Stimulated activated CD8-positive, alpha-beta memory T cell treated with anti-CD3 and anti-CD28 coated beads, Interleukin-7, amount 100 ng/mL, for 24 hours (primary cell): ENCODE measurements at places on chromosomes 16 and 17.
A peak's percentile ranks its signal among the peaks of the same experiment; 100 is the strongest.

DNA sequence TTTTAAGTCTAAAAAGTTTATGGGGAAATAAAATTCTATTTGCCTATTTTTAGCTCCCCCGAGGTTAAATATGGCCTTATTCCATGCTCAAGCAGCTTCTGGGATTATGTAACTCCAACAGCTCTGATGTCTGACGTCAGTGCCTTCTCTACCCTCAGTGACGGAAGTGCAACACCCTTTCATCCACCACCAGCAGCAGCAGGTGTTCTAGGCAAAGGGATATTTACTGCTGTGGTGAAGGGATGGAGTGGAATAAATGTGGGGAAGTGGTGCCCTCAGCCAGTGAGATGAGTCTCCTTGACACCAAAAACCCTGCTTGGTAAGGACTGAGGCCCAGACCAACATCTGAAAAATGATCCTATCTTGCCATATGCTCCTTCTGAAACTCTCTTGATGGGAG is 247.4 kb downstream of the SHISA9 start:
- no peak for DNase-seq

DNA sequence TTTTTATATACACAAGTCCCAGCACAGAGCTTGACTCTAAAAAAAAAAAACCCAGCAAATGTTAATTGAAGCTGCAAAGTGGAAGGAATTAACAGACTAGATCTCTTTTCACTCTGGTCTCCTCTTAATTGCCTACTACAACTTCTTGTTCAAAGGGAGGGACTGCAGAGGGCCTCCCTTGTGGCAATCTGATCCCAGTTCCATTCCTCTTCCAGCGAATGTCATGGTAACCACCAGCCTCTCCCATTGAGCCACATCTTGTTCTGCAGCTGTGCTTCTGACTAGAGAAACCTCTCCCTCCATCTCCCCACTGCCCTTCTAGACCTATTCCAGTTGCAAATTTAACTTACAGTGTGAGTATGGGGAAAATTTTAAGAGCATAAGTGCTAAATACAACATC is 5.9 kb downstream of the SUPT6H start:
- DNase-seq, result no peak

DNA sequence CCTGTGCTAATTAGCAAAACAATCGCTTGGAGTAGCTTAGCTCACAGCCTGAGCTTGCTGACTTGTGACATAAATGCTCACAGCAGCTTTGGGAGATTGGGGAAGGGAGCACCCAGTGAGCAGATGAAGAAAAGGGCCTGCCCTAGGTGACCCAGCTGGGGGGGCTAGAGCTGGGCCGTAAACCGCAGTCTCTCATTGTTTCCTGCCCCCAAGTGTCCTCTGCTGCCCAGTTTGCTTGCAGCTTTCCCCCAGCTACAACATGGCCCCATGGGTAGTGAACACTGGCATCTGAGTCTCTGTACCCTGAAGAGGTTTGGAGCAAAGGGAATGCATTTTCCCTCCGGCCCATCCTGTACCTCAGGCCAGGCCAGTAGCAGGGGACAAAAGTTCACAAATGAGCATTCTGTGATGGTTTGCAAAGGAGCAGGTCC is 349.4 kb downstream of the SLC39A11 start:
- no peak for DNase-seq

DNA sequence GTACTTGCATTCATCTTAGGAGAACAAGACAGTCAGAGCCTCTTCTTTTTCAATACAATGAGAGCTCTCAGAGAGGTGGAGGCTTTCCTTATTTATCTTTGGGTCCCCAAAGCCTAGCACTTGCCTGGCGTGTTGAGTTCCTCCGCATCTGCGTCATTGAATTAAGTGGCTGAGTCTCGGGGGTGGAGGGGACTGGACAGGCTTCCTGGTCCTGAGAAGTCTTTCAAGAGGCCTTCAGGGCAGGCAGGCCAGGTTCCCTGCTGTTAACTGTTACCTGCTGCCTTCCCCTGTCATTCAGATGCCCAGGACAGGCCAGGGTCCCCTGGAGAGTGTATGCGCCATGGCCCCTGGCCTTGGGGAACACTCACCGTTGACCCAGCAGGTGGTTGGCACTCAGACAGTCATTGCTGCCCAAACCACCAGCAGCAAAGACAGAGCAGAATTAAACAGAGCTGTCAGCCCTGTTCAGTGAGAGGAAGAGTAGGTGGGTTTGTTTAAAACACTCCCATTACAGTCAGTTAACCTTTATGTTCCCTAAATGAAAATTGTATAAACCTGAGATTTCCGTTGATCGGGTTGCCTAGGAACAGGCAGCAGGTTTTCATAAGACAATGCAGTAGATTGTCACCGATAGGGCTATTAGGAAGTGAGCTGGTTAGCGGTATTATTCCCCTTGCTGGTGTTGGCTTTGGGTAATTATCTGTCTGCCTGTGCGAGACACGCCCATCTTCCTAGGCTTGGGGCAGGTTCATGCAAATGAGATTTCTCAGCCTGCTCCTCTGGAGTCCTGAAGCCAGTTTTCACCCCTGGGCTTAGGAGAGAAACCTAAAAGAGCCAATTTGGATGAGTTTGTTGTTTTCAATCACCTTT is 132.7 kb downstream of the CCDC182 start:
- no peak for DNase-seq

GRCh38 chr17:2631211-2631610 is 37.8 kb downstream of the PAFAH1B1 start:
- DNase-seq, result no peak

DNA sequence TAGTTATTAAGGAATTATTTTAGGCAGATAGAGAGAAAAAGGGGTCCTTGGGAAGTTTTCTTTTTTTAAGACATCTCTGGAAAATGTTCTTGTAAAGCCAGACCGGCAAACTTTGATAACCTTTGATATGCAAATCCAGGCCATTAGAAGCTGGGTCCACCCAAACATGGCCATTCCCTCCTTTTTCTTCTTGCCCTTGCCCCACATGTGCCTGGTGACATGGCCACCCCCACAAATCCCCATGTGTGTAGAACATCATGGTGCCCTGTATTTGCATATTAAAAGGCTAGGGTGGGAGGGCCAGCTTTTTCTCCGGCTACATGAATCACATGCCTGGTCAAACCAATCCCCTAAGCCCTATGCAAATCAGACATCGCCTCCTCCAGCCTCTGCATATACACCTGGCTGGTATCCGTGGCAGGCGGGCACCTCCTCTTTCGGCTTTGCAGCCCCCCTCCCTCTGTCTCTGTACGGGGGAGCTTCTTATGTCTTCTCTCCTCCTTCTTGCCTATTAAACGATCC is 43.9 kb upstream of the LYRM9 start:
- DNase-seq, result no peak

GRCh38 chr17:73591296-73592078 is 52.8 kb downstream of the SDK2 start:
- DNase-seq, result no peak

- no peak for DNase-seq
Measured at GRCh38 chr16:26195225-26195624, 503.5 kb downstream of the HS3ST4 start.

- no peak for DNase-seq
Measured at GRCh38 chr17:4261452-4261851, 2.3 kb downstream of the ANKFY1 start.

- no peak for DNase-seq
Measured at GRCh38 chr17:27009087-27009486, 284.8 kb upstream of the WSB1 start.

DNA sequence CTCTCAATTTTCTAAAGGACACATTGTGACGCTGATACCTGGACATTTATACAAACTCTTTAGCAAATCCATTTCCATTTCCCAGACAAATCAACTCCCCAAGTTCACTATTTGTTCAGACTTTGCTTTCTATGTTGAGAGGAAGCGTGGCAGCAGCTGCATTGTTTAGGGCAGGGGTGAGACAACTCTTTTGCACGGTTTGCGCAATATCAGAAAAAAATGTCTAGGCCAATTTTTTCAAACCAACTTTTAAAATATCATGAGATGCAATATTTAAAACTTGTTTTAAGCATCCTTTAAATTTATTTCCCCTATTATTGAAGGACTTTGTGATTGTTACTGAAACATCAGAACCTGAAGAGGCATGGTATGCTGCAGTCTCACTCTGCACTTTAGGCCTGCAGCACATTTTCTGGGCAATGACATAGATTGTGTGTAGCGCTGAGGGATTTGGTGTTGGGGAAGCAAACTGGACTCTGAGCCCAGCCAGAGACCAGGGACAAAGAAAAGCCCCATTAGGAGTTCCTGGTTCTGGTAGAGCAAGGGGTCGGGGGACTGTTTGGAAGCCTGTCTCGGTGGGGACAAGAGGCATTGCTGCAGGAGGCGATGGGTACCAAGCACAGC is 6.4 kb upstream of the CCDC182 start:
- no peak for DNase-seq

DNA sequence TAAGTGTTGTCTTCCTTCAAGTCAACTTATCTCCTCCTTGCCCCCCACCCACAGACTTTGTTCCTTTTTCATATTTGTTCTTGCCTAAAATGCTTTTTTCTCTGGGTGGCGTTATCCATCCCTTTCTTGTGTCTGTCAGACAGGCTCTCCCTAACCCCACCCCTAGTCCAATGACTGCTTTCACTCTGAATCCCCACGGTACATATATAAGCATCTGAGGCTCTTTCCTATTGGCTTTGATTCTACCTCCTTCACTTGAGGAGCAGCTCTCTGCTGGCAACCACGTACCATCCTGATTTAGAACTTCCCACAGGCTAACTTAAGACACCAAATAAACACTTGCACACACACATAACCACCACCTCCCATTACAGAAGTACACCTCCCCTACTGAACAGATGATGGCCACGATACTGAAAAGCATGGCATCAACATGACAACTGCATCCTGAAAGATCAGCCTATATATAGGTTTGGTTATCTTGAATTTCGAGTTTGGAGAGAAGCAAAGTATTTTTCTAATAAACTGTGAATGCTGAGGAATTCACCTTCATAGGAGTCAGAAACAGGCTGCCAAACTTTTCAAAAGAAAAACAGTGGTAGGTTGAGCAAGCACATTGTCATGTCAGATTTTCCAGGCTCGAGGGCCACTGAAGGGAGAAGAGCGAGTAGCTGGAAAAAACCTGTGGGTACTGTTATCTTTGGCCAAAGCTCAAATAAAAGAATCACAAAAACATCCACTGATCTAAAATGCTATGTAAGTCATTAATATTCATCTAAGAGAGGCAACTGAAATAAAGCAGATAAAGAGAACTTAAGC is 24.3 kb downstream of the STAT3 start:
- DNase-seq, result no peak

GRCh38 chr17:28279411-28279810 is 39.6 kb upstream of the TMEM97 start:
- DNase-seq, result no peak

GRCh38 chr17:82602986-82603710 is 45.1 kb downstream of the WDR45B start:
- no peak for DNase-seq

- DNase-seq, result no peak
Measured at GRCh38 chr16:12482455-12483220, 321.0 kb downstream of the CPPED1 start.

DNA sequence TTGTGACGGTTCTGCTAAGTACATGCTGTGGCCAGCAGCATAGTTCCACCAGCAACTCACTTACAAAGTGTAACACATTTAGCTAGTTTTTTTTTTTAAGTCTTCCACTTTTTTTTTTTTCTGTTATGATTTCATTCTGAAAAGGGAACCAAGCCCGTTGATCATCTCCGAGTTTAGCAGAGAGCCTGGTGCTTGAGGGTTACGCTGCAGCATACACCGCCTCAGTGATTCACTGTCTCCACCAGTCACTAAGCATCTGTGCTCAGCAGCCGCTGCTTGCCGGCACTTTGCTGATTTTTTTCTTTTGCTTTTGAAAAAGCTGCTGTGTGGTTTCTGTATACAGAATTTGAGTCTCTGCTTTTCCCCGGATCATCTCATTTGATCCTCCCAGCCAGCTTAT is 194.5 kb upstream of the CDH13 start:
- DNase-seq, result no peak

DNA sequence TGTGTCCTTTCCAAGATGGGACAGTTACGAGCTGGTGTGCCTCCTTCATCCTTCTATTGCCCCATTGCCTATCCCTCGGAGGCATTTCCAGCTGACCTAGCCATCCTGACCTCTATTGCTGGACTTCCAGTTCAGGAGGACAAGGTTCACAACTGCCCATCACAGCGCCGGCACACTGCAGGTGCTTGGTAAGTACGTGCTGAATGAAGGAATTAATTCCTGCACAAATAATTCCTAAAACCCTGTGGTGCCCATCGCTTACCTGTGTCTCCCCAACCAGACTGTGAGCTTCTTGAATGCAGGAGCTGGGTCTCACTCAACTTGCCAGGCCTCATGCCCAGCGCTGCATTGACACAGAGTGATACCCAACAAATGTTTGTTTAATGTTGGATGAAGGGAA is 13.0 kb downstream of the ALOX15B start:
- no peak for DNase-seq

GRCh38 chr17:8846768-8847211 is 20.7 kb downstream of the PIK3R6 start:
- DNase-seq, result no peak

DNA sequence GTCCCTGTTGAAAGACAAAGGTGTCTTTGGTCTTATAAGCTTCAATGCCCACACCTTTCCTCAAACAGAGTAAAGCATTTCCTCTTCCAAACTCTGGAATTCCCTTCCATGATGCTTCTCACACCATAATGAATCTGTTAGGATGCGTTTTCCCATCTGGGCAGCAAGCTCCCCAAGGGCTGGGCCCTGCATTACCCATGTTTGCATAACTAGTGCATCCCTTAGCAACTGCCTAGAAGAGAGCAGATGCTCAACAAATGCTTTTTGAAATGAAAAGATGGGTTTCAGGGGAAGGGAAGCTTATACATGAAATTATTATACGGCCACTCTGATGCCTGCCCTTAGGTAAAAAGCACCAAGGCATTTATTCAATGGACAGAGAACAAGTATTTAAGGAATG is 124.5 kb upstream of the CCL2 start:
- DNase-seq, result no peak

DNA sequence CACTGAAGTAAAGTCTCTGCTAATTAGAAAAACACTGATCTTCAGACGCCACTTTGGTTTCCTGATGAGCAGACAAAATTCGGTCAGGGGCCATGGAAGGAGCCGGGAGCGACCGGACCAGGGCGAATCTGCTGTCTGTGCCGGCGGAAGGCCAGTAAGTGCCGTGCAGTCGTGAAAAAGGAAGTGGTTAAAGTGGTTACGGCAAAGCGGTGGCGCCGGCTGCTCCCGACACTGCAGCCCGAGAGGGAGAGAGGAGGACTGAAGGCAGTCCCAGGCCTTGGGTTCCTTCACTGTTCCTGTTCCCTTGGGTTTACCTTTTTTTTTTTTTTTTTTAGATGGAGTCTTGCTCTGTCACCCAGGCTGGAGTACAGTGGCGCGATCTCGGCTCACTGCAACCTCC is 17.3 kb upstream of the HEXD start:
- peak; percentile 22 for DNase-seq

GRCh38 chr17:83073389-83074063 is 5.9 kb upstream of the METRNL start:
- DNase-seq, result no peak

DNA sequence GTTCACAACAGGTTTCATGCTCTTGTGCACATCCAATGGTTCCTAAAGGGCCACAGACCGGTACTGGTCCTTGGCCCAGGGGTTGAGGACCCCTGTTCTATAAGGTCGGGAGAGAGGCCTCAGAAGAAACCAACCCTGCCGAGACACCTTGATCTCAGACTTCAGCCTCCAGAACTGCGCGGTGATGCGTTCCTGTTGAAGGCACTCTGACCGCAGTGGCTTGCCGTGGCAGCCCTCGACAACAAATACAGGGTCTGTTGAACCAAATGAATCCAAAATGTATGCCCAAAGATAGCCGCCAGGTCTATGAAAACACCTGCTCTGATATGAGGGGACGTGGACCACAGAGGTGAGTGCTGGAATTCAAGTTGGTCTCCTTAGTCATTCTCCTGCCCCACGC is 389.8 kb downstream of the SEC14L1 start:
- no peak for DNase-seq
